ENCODE measurements at places on chromosomes 3 and 15. TPM values are rescaled to one million over a fixed set of nuclear protein-coding genes. Genes with fewer than 3 reads are reported as not detected.

FSTL1 gene
- total RNA-seq: 256 TPM

PLA2G4B gene
- total RNA-seq: 7.8 TPM

LXN gene
- not detected for total RNA-seq

GOLGA8J gene
- total RNA-seq: not detected

EXD1 gene
- total RNA-seq: 0.70 TPM

Measured in PC-9 (cell line).